ENCODE measurements at places on chromosomes 12 and 14.

GRCh38 chr14:37551119-37551518 lies 43.9 kb downstream of the FOXA1 start:
- no peak for DNase-seq

DNA sequence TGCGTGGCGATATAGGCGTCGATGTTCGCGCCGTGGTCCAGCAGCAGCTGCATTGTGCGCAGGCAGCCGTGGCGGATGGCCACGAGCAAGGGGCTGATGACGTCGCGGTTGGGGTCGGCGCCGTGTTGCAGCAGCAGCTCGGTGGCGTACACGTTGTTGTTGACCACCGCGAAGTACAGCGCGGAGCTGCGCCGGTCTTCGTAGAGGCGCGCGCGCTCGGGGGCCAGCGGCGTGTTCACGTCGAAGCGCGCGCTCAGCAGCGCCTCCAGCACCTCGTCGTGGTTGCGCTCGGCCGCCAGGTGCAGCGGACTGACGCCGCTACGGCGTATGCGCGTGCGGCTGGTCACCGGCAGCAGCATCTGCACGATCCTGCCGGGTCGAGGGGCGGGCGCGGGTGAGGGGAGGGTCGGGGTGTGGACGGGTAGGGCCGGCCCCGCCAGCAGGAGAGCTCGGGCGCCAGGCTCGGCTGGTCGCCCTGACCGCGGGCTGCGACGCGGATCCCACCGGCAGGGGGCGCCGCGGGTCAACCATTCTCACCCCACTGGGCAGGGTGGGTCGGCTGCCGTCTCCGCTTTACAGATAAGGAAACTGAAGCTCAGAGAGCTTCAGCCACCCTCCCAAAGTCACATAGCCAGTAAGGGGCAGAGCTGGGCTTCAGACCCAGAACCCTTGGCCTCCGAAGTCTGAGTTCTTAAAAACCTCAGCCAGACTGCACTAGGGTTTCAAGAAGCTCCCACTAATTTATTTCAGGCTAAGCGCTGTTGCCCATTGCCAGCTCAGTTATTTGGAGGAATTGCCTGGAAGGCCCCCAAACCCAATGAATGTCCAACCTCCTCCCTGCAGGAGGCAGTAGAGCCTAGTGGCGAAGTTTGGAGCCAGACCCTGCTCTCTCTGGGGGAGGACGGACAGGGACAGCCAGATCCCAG lies 12.4 kb downstream of the FAM181A start:
- peak; percentile 59 for DNase-seq

DNA sequence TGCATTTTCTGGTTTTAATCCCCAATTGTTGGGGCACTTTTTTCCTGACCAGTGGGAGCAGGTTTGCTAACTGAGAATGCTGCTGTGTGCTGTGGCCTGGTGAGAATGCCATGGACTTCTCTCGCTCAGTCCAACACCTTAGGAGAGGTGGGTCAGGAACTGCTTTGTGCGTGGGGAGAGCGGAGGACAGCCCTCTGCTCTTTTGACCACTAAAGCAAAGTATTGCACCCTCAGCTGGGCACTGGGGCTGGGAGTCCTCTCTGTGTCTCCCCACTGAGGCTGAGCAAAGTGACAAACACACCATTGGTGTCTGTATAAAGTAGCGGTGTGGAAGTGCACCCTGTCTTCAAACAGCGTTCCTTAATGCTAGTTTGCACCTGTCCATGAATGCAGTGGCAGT lies 136.2 kb downstream of the SAMD4A start:
- no peak for DNase-seq

DNA sequence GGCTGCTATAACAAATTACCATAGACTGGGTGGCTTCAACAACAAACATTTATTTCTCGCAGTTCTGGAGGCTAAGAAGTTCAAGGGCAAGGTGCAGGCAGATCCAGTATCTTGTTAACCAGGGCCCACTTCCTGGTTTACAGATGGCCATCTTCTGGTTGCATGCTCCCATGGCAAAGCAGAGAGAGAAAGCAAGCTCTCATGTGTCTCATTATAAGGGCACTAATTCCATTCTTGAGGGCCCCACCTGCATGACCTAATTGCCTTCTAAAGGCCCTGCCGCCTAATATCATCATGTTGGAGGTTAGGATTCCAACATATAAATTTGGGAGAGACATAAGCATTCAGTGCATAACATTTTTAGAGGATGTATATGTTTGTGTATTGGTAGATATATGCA lies 280.1 kb upstream of the TMPO start:
- no peak for DNase-seq

DNA sequence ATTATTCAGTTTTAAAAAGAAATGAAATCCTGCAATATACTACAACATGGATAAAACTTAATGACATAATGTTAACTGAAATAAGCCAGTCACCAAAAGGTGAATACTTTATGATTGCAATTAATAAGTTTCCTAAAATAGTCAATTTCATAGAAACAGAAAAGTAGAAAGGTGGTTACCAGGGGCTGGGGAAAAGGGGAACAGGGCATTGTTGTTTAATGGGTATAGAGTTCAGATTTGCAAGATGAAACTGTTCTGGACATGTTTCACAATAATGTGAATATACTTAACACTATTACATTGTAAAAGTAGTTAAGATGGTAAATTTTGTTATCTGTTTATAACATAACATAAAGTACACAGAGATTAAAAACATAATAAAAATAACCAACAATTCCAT lies 550.9 kb downstream of the CCER1 start:
- DNase-seq = no peak
